ENCODE measurements at places on chromosomes 13 and 19. TPM values are rescaled to one million over a fixed set of nuclear protein-coding genes. Genes with fewer than 3 reads are reported as not detected.

SPTBN4 gene
- 0.69 TPM for polyA plus RNA-seq

PPM1N gene
- 0.33 TPM for polyA plus RNA-seq

DMKN gene
- 34.5 TPM for polyA plus RNA-seq

SOX1 gene
- not detected for polyA plus RNA-seq

CCNA1 gene
- polyA plus RNA-seq: not detected

C1QTNF9B gene
- not detected for polyA plus RNA-seq

FSD1 gene
- polyA plus RNA-seq: 5.8 TPM

NAPSA gene
- 0.15 TPM for polyA plus RNA-seq

NRTN gene
- not detected for polyA plus RNA-seq

TIMM13 gene
- polyA plus RNA-seq: 143 TPM

ZNF181 gene
- polyA plus RNA-seq: 11.0 TPM

ZNF793 gene
- polyA plus RNA-seq: 2.4 TPM

AMER2 gene
- polyA plus RNA-seq: not detected

ZIM2 gene
- not detected for polyA plus RNA-seq

ZNF611 gene
- 7.8 TPM for polyA plus RNA-seq

ZNF737 gene
- 2.8 TPM for polyA plus RNA-seq

SIAH3 gene
- not detected for polyA plus RNA-seq

HCST gene
- 11.3 TPM for polyA plus RNA-seq

SIGLEC8 gene
- not detected for polyA plus RNA-seq

CCDC122 gene
- 4.1 TPM for polyA plus RNA-seq

ZNF134 gene
- polyA plus RNA-seq: 10.0 TPM

ZIK1 gene
- 3.2 TPM for polyA plus RNA-seq

PLK5 gene
- polyA plus RNA-seq: not detected

ERFL gene
- polyA plus RNA-seq: not detected

PROZ gene
- not detected for polyA plus RNA-seq

IQCN gene
- 0.33 TPM for polyA plus RNA-seq

FFAR3 gene
- not detected for polyA plus RNA-seq

RPL13A gene
- polyA plus RNA-seq: 894 TPM

DLL3 gene
- polyA plus RNA-seq: 1.2 TPM

CEBPA gene
- polyA plus RNA-seq: not detected

ZNF665 gene
- 2.4 TPM for polyA plus RNA-seq

PDX1 gene
- polyA plus RNA-seq: not detected

STOML3 gene
- polyA plus RNA-seq: not detected

C5AR1 gene
- 0.46 TPM for polyA plus RNA-seq

KLK6 gene
- polyA plus RNA-seq: not detected

FCER2 gene
- polyA plus RNA-seq: 0.33 TPM

EPS8L1 gene
- 1.1 TPM for polyA plus RNA-seq

LILRA2 gene
- polyA plus RNA-seq: not detected

ZNF792 gene
- polyA plus RNA-seq: 1.0 TPM

CERS1 gene
- 0.38 TPM for polyA plus RNA-seq

APOC4 gene
- polyA plus RNA-seq: not detected

SPACA6 gene
- polyA plus RNA-seq: 7.7 TPM

GIPC3 gene
- polyA plus RNA-seq: not detected

PNMA8B gene
- polyA plus RNA-seq: 0.13 TPM

NKG7 gene
- polyA plus RNA-seq: not detected

ZNF66 gene
- polyA plus RNA-seq: 1.7 TPM

EDNRB gene
- polyA plus RNA-seq: 0.42 TPM

ZNF829 gene
- 2.2 TPM for polyA plus RNA-seq

DAPK3 gene
- 51.1 TPM for polyA plus RNA-seq

LYPD5 gene
- 1.4 TPM for polyA plus RNA-seq

DKKL1 gene
- 0.30 TPM for polyA plus RNA-seq

PDCD2L gene
- polyA plus RNA-seq: 5.4 TPM

RDH8 gene
- polyA plus RNA-seq: not detected

All from GM23248 (cell line).